Hippocampal formation (tissue), 2 donors: ENCODE measurements at places on chromosomes 16 and 17.

DNA sequence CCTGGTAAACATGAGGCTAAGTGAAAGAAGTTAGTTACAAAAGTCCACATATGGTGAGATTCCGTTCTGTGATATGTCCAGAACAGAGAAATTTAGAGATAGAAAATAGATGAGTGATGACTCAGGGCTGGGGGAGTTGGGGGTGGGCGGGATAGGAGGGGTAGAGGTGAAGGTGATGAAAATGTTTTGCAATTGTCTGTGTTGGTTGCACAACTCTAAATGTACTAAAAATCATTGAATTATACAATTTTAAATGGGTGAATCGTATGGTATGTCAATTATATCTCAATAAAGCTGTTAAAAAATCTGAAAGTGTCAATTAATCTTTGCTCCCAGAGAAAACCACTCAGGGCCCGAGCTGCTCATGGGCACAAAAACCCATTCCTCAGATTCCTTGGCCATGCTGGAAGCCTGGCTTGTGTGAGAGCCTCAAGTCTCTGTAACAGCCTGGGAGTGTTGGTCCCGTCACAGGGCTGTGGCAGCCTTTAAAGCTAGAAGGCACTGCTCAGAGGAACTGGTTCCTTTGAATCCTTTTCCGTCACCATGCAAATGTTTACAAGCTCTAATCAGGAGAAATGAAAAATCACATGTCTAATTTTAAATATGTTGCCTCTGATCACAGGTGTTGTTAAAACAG, 225.3 kb downstream of the WWOX start:
- no peak for DNase-seq

GRCh38 chr17:30363715-30364202, 15.0 kb upstream of the CPD start:
- DNase-seq = no peak

- DNase-seq = no peak
These were observed 8.1 kb downstream of the ZP2 start for GRCh38 chr16:21203155-21203797.

DNA sequence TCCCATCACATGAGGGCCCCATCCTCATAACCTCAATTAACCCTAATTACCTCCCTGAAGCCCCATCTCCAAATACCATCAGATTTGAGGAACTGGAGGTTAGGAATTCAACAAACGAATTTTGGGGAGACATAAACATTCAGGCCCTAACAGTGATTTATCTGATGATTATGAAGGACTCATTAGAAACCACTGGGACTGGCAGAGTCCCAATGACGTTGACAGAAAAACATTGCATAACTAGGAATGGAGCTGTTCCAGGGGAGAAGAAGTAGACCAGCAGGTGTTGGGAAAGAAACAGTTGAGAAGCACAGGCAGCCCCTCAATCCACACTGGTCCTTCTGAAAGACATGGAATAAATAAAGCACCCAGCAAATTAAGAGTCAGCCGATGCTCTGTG, 282.0 kb downstream of the MAP2K4 start:
- no peak for DNase-seq

- no peak for DNase-seq
These were observed 9.9 kb downstream of the ATPAF2 start for GRCh38 chr17:18028952-18029540.

- peak; percentile 29 for DNase-seq
These were observed 14.0 kb upstream of the CCL2 start for GRCh38 chr17:34241062-34241461.

DNA sequence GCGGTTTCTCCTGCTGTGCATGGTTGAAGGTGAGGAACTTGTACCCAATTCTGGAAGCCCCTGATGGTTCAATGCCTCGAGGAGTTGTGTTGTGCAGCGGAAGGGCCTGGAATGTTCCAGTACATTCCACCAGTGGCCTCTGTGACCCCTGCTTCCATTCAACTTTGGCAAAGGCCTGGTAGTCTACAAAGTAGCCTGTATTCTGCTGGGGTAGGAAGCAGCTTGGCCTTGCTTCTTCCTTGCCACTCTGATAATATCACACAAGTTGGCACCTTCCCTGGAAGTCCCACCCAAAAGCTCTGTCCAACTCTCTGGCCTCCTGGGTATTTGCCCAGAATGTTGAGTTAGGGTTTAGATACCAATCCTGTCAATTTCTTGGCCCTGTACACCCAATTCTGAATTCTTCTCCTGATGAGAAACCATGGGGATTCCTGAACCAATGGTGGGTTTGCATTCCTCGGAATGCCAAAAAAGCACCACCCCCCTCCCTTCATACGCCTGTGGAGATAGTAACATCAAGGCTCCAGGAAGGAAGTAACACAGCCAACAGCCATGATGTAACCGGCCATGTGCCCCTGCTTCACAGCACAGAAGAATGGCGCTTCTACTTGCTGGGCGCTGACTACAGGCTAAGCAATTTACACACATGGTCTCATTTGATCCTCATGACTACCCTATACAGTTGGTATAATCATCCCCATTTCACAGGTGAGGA, 11.8 kb upstream of the FAM117A start:
- no peak for DNase-seq
